ENCODE measurements at places on chromosomes 6 and 20.

DNA sequence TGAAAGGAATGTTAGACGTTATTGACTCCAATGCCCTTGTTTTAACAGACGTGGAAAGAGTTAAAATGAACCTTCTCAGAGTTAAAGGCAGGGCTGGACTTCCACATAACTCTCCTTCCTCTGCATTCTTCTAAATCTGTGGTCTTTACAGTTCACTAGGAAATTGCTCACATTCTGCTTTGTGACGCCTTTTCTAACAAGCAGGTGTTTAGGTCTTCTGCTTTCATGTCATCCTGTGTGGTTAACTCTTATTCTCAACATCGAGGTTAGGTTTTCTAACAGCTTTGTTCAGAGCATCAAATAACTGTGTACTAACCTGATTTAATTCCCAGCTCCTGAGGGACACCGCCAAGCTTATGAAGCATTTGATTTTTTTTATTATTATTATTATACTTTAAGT, 81.3 kb upstream of the NT5E start:
- no peak for DNase-seq

DNA sequence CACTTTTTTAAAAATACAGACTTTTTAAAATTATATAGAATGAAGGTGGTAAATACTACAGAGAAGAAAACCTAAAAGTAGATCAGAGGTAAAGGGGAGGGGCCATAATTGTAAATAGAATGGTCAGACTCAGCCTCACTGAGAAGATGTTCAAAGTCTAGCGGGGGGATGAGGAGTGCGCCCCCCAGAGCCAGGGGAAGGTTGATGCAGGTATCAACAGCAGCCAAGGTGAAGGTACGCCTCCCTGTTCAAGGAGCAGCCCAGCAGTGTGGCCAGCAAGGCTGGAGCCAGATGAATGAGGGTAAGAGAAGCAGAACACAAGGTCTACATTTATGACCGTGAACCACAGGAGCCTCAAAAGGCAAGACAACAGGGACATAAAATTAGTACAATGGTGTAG, 204.1 kb downstream of the PTPRT start:
- no peak for DNase-seq

DNA sequence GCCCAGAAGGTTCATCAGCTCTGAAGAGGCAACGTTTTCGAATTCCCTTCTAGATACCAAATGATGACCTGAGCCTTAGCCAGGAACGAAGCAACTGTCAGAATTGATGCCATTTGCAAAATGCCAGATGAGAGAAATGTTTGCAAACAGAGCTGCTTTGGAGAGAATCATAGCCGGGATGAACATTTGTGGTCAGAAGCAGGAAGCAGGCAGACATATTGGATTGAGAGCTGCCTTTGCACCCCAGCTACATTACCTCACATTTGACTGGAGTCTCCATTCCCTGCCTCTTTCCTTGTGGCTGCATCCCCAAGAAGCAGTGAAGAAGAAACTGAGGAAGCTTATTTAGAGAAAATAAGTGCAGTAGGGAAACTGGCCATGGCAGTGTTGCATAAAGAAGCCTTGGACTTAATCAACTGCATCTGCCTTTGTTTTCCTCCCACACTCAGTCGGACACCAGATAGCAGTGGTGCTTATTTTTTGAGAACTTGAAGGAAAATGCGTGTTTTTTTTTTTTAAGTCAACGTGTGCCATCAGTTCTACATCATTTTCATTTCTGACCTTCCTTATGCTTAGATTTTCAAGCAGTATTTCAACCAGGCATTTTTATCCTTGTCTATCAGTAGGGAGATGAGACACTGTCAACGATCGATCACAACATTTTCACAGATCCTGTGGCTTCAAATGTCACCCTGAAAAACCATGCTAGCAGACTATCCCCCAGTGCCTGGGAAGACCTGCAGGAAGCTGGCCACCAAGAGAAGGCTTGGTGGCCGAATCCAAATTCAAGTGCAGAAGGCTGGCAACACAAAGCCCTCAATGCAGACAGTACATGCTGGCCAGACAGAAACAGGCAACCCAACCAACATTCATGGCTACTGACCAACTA, 541.2 kb upstream of the JARID2 start:
- DNase-seq, result no peak

DNA sequence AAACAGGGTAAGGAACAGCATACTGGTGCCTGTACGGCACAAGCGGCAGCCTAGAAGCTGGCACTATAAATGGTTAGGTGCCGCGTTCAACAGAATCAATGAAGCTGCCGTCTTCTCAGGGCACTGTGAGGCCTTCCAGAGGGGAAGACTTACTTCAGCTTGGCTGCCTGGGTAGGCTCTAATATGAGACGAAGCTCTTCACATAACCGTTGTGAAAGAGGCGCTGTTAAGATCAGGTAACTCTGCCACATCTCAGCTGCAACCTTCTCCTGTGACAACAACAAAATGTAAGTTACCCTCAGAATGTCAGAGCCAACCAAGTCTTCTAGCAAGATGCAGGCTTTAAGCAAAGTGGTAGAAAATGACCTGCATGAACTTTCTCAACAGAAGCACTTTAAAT, 12.0 kb upstream of the LYRM2 start:
- DNase-seq, result no peak

GRCh38 chr20:32621891-32622584, 36.9 kb upstream of the NOL4L start:
- DNase-seq, result no peak

GRCh38 chr6:157097255-157097955, 225.9 kb downstream of the TMEM242 start:
- DNase-seq, result no peak

DNA sequence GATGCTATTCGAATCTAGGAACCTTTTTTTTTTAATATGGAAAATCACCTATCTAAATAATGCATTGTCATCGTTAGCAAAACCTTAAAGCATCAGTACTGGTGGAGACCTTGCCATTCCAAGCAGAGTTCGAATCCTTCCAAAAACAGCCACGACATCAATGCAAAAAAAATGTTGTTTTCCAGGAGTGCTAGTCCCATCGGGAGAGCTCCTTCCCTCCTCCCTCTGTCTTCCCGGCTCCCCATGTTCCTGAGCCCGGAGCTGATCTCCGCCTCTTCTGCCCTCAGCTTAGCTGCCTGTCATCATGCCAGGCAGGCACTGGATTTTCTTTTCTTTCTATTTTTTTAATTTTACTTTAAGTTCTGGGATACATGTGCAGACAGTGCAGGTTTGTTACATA, 153.6 kb upstream of the QKI start:
- peak; percentile 59 for DNase-seq

GRCh38 chr20:1364106-1364505, 28.7 kb downstream of the FKBP1A start:
- DNase-seq, result no peak

DNA sequence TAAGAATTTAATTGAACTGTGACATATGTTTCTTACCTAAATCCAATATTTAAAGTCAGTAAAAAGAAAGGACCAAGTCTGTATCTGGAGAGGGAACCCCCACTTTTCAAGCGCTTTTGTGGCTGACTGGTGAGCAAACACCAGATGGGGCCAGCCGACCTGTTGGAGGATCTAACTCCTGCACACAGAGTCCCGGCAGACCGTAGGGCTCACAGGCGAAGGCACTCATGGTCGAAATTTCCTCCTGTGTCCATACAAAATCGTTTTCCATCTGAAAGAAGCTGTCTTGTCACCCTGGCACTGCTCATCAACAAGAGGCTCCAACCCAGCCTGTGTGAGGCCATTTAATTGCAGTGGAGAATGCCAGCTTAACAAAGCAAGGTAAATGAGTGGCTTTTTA, 94.0 kb downstream of the SCML4 start:
- no peak for DNase-seq

- DNase-seq, result no peak
Observed at GRCh38 chr6:157774153-157775135, 48.6 kb upstream of the SNX9 start.

GRCh38 chr20:1509237-1509636, 18.0 kb upstream of the SIRPB2 start:
- peak; percentile 75 for DNase-seq
